ENCODE measurements at places on chromosomes 6 and 20. TPM values are rescaled to one million over a fixed set of nuclear protein-coding genes. Genes with fewer than 3 reads are reported as not detected.

CARMIL1 gene
- 6.0 TPM for total RNA-seq

DNA sequence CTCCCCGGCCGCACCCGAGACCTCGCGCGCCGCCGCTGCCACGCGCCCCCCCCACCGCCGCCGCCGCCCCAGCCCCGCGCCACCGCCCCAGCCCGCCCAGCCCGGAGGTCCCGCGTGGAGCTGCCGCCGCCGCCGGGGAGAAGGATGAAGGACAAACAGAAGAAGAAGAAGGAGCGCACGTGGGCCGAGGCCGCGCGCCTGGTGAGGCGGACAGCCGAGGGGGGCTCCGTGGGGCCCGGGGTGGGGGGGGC lies 426 bp downstream of the ASXL1 start:
- DNase-seq, result no peak

DNA sequence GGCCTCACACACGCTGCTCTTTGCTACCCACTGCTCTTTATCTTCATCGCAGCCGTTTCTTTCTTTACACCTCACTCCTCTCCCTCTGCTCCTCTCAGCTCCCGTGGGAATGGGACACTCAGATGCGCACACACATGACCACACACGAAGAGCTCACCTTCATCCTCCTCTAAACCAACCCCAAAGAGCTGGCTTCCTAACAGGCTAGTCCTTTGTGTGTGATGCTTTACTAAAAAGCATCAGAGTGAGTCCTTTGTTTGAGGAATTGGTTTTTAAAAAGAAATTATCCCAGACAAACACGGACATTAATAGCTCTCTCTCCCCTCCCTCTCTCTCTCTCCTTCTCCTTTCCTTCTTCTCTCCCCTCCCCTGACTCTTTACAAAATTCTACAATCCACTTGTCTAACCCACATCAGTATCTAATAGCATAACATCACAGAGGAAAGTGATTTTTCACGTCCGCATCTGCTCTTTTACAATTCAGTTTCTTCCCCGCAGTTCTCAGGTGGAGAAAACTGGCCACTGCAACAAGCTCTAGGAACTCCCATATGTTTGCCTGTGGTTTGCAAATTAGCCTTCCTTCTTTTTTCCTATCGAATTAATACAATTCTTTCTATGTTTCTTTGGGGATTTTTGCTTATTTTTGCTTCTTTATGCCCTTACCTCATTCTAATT lies 306.8 kb upstream of the CNR1 start:
- DNase-seq, result no peak

GRCh38 chr20:15596220-15596890 lies 976.9 kb downstream of the KIF16B start:
- DNase-seq, result no peak

GRCh38 chr6:88458662-88459061 lies 292.5 kb upstream of the CNR1 start:
- no peak for DNase-seq

GRCh38 chr6:138586638-138587037 lies 87.3 kb upstream of the NHSL1 start:
- no peak for DNase-seq

MUC21 gene
- not detected for total RNA-seq

CRYBG1 gene
- total RNA-seq, result 37.3 TPM

DNA sequence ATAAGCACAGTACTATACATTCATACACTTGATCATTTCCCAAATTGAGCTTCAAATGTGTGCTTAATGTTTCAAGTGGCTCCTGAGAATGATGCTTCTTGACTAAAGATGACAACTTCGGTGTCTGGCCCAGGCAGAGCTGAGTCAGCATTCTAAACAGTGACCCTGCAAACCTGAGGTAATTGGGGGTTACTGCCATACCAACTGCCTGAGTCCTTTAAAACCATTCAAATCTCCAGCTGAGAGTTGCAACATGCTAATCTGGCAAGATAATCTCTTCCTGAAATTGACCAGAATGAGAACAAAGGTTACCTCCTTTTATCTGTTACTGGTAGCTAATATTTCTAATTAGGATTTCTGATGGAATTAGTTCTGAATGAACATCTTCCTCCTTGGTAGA lies 8.2 kb downstream of the BACH2 start:
- DNase-seq, result no peak

GRCh38 chr6:42610416-42610815 lies 46.6 kb downstream of the UBR2 start:
- DNase-seq, result no peak

GRCh38 chr6:113664909-113665308 lies 192.2 kb upstream of the MARCKS start:
- no peak for DNase-seq

GRCh38 chr6:17179530-17180073 lies 77.8 kb downstream of the STMND1 start:
- no peak for DNase-seq

PXMP4 gene
- 13.4 TPM for total RNA-seq

DNA sequence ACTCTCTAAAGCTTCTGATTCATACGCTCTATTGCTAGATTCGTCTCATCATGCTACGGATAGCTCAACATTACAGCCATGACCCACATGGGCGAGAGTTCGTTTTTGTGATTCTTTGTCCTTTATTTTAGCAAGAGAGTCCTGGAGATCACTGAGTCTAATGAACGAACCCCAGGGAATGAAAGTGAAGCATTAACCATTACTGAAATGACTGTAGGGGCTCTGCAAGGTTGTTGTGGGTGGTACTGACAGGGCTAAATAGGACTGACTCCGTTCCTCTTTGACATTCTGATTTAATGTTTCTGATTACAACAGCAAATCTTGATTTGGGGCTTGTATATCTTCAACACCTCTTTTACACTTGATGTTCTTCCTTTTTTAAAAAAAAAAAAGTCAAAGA lies 13.7 kb upstream of the RTF2 start:
- DNase-seq, result no peak

GRCh38 chr6:17971128-17972073 lies 16.0 kb downstream of the KIF13A start:
- DNase-seq, result no peak

FAM83B gene
- not detected for total RNA-seq

Measured in activated naive CD8-positive, alpha-beta T cell treated with anti-CD3 and anti-CD28 coated beads, Interleukin-2, amount 10 ng/mL, durations not matched to agents 7 days and 5 days (primary cell).